ENCODE measurements at places on chromosomes 2 and 18. TPM values are rescaled to one million over a fixed set of nuclear protein-coding genes. Genes with fewer than 3 reads are reported as not detected.

Gene TCF4
- 57.8 TPM for total RNA-seq

Gene DSC3
- 0.08 TPM for total RNA-seq

Gene CROCC2
- total RNA-seq, result not detected

Gene REG3G
- not detected for total RNA-seq

Gene KCNJ3
- total RNA-seq, result 2.6 TPM

Gene C2orf42
- total RNA-seq, result 14.1 TPM

Measured in Right ventricle myocardium inferior (tissue), 1 donor.